HS-5 (cell line): ENCODE measurements at places on chromosomes 3 and 15.

DNA sequence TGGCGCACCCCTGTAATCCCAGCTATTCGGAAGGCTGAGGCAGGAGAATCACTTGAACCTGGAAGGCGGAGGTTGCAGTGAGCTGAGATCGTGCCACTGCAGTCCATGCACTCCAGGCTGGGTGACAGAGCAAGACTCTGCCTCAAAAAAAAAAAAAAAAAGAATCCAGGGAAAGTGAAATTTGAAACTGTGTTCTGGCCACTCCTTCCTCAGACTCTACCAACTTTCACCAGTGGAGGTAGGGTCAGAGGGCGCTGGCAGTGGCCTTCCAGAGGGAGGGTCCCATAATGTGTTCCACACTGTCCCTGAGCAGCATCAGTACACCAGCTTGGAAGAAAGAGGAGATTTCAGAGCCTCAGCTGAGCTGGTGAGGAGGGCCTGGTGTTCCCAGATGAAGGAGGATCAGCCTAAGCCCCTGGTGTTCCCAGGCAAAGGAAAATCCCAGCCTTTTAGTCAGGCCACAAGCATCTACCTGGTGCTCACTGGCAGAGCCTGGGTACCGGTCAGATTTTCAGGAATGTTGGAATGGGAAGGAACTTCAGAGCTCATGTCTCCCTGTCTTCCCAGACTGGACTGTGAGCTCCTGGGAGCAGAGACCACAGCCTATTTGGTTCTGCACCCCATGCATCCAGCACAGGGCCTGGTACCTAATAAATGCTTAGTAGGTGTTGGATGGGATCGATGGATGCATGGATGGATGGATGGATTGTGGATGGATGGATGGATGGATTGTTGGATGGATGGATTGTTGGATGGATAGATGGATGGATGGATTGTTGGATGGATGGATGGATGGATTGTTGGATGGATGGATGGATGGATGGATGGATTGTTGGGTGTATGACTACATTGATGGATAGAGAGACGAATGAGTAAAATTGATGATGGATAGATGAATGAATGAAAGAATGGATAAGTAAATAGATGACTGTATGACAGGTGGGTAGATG is 117.9 kb downstream of the CORO2B start:
- DNase-seq = no peak

DNA sequence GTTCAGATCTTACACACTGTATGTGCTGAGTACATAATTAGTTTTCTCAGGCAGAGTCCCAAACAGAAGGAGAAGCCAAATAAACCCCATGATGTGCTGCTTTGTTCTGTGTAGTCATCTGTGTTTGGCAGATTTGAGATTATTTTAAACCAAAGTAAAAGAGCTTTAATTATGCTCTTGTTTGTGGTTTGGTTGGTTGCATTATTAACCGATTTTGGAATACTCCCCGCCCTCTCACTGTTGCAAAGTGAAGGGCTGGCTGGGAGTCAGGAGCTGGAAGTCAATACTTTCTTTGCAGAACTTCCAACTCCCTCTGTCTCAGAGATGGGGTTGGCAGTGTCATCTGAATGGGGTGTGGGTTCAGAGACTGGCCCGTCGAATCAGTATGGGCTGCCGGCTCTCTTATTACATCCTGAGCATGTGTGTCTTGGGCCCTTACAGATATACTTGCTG is 34.4 kb downstream of the SLCO3A1 start:
- no peak for DNase-seq

DNA sequence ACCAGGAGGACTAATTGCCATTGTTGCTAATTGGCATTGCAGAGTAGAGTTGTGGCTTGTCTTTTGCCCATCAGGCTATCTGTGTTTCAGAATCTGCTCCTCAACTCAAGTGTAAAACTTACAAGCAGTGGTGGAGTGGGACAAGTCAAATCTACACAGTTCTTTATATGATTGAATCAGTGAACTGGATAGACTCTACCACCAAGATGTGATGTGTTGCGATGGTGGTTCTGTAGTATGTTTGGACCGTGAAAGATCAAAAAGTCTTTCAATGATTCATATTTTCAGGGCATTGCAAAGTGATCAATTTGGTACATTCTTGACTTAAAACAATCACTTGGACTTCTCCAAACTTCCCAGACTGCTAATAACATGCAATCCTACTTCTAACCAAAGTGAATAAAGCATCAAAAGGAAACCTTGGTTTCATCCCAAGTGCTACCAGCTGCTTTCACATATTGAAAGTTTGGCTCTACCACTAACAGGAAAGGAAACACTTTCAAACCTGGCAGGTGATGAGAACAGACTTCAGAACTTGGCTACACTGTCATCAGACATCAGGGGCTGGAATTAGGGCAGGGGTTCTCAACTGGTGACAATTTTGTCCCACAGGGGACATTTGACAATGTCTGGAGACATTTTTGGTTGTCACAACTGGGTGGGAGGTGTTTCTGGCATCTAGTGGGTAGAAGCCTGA is 844.7 kb upstream of the CFAP20DC start:
- no peak for DNase-seq

- DNase-seq = no peak
Measured at GRCh38 chr3:127408022-127408683, 120.3 kb upstream of the PRR20G start.

DNA sequence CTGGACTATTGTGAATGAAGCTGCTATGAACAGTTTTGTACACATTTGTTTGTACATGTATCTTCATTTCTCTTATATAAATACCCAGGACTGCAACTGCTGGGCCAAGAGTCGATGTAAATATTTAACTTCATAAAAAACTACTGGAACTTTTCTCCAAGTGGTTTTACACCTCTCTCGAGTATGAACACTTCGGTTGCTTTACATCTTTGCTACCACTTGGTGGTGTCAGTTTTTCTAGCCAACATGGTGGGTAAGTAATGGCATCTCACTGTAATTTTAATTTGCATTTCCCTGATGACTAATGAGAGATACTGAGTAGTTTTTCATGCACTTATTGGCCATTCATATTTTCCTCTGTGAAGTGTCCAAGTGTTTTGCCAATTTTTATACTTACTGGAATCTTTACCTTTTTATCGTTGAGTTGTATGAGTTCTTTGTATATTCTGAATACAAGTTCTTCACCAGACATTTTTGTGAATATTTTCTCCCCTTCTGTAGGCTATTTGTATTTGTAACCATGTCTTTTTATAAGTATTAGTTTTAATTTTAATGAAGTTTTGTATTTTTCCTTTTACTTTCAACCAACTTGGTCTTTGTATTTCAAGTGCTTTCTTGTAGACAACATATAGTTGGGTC is 44.4 kb downstream of the PCOLCE2 start:
- DNase-seq = peak; percentile 51

DNA sequence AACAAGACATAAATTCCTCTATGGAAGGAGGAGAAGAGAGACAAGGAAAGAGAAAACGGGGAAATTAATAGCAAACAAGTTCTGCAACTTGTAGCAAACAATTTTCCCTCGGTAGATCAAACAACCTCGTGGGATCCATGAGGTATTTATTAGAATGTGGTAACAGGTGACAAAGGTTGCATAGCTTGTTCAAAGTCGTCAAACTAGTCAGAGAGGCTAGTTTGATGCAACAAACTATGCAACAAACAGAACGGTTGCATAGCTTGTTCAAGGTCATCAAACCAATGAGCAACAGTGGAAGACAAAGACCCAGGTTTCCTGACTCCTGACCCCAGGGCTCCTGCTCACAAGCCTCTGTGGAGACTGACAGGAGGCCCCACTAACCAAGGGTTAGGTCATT is 20.7 kb downstream of the MB21D2 start:
- no peak for DNase-seq
